ENCODE measurements at places on chromosomes 7 and 10.
A peak's percentile ranks its signal among the peaks of the same experiment; 100 is the strongest.

DNA sequence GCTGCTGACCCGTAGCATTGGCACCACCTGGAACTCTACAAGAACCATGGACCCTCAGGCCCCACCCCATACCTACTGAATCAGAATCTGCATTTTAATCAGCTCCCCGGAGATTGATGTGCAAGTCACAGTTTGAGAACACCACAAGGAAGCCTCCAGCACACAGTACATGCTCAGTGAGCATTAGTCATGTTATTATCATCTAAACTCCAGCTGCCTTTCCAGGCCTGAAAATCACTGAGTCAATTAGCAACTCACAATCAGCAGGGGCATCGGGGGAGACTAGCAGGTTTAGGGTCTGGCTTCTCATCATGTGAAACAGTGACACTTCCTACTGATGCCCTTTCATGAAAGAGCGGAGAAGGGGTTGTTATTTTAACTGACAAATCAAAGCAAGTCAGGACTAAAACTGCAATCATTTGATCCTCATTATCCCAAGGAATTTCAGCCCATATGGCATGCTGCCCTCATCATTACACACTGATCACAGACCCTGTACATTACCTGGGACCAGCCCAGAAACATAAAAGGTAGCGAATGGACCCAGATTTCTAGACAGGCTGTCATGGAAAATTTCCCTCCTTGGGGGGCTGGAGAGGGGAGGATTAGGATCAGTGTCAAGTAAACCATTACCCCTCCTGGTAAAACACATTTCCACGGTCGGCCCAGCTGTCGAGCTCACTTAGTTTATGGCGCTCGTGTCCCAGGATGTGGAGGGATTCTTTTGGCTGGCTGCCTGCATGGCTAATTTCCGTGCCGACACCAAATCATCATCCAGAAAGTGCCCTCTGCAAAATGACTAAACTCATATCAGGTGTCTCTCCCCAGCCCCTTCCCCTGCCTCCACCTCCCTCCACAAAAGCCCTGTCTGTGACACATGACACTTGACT is 122.8 kb downstream of the PRLHR start:
- peak; percentile 85 for DNase-seq

GRCh38 chr7:98969386-98969785 is 91.1 kb downstream of the TRRAP start:
- no peak for DNase-seq

- DNase-seq = peak; percentile 88
These were observed 77.2 kb downstream of the CH25H start for GRCh38 chr10:89129911-89130310.

GRCh38 chr7:132464740-132465139 is 111.5 kb downstream of the PLXNA4 start:
- DNase-seq = no peak

- no peak for DNase-seq
These were observed 15.8 kb upstream of the LYZL2 start for GRCh38 chr10:30645340-30645827.

- no peak for DNase-seq
These were observed 12.3 kb downstream of the KCTD7 start for GRCh38 chr7:66640802-66641525.

DNA sequence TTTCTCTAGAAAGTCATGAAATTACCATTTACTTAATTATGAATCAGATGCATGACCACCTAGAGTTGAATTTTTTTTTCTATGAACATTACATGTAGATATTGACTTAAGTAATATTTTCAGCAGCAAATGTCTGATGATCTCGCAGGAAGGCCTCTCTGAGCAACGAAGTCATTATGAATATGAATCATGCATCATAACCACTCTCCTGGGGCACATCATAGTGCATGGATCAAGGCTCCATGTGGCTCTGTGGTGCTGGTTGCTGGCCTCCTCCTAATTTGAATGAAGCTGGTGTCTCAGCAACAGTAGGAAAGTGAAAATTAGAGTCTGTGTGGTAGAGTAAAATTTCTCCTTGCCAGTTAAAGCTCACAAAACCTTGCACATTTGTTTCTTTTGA is 121.4 kb upstream of the INHBA start:
- peak; percentile 76 for DNase-seq

DNA sequence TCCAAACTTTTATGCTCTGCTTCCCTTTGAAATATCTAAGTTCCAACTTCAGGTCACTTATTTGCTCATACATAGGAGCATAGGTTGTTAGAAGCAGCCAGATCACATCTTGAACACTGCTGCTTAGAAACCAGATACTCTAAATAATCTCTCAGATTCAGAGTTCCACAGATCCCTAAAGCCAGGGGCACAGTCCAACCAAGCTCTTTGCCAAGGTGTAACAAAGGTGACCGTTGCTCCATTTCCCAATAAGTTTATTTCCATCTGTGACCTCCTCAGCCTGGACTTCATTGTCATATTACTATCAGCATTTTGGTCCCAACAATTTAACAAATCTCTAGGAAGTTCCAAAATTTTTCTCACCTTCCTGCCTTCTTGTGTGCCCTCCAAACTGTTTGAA is 52.8 kb downstream of the TRIM24 start:
- DNase-seq = no peak

DNA sequence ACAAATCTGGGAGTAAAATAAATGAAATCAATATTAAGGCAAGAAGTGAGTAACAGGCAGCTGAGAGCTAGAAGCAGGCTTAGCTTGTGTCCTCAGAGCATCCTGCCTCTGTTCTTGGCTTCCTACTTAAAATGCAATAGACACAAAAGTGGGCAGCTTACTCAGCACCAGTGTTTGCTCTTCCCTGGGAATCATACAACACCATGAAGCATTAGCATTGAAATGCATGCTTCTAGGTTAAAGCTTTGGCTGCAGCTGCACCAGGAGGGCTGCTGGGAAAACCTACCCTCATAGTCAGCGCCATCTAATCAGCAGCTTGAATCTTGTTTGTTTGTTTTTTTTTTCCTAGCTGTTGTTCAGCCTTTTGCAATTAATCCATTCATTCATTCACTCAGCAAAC is 104.2 kb upstream of the VWC2 start:
- no peak for DNase-seq

DNA sequence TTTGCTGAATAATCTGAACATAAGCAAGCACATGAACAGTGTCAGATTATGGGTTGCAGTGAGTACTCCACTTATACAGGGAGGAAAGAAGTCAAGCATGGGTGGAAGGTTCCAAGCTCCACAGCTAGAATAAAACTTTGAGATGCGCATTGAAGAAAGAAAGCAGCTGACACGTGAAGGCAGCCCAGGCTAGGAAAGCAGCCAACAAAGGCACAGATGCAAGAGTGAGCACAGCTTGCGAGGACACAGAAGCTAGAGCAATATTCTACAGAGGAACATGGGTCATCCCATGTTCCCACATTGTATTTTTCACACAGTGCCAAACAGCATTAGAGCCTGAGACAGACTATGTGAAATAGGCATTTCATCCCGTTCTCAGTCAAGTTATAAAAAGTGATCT is 194.6 kb upstream of the TBX20 start:
- DNase-seq = no peak

GRCh38 chr7:106050002-106050745 is 61.9 kb downstream of the SYPL1 start:
- peak; percentile 71 for DNase-seq

GRCh38 chr10:11936389-11937152 is 106.0 kb downstream of the UPF2 start:
- DNase-seq = no peak

GRCh38 chr7:33725111-33726025 is 180.0 kb upstream of the BMPER start:
- DNase-seq = no peak

- peak; percentile 50 for DNase-seq
These were observed at the start of gene TMEM243 for GRCh38 chr7:87219545-87220025. TMEM243 (minus strand) TSS chr7:87219732; CDS start chr7:87219503, 229 bp downstream.

DNA sequence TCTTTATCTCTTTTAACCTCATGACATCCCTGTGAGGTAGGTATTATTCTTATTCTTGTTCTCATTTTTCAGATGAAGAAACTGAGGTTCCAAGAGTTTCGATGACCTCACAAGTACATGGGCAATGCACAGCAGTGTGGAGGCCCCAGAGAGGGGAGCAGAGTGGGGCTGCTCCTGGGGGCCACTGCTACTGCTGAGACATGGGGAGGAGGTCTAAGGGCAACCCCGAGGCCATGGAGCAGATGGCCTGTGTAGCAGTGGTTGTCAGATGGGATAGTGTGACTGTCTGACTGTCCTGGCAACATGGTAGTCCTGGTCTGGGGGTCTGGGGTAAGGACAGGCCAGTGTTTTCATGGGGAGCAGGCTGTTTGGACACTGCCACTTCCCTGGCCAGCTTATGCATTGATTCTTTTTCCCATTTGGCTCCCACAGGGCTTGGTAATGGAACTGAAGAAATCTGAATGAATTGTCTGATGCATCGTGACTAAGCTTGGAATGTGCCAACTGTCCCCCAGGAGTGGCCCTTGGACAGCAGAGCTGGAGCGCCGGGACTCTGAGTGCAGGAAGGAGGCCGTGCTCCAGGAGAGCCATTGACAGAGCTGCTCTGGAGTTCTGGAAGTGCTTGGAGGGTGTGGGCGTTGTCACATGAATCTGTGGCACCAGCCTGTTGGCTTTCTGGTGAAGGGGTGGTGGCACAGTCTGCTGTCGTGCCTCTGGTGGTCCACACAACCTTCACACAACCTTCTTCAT is 40.9 kb downstream of the ADRA2A start:
- DNase-seq = no peak

- no peak for DNase-seq
These were observed 46.2 kb downstream of the CALD1 start for GRCh38 chr7:134825666-134826065.

DNA sequence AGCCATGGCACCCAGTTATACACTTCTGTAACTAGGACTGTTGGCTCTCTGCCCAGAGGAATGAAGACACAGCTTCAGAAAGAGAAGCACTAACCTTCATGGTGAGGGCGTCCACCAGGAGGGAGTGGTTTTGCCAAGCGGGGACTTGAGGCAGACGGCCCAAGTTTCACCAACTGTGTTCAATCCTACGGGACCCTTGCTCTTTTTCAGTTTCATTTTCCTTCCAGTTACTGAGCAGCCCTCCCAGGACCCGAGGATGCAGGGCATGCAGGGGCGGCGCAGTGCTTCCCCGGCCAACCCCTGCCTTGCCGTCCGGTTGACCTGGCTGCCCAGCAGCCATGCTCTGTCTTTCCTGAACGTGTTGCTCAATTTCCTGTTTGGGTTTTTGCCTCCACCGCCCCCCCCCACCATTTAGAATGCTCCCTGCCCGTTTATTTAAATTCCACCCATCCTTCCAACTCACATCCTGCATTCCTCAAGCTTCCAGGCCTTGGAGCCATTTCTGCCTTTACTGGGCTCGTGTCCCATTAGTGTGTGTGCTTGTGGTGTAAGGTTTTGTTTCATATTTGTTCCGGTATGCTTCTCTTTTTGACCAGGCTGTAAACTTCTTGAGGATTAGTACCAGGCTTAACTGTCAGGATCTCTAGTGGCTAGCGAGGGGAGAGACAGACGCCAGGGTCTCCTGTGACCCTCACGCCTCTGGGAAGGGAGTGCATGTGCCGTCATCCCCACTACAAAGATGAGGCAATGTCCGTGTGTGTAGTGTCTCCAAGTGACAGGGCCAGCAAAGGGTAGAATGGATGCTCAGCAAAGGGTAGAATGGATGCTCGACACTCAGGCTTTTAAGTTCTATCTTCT is 31.6 kb downstream of the IL15RA start:
- peak; percentile 93 for DNase-seq

DNA sequence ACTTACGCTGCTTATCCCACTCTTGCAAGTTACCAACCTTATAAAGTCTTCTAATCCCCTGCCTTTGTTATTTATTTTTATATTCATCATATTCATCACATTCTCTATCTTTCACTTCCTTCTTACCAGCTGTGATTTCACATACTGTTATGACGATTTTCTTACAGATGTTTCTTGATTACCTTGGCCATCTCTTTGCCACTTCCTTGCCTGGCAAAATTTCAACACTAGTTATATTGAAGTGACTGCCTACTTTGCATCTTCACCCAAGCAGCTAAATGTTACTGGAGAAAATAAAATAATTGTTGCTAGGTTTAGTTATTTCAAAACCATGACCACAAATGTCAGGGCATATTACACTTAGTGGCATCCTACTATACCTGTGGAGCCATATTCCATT is 8.8 kb upstream of the STEAP4 start:
- no peak for DNase-seq

GRCh38 chr7:107503687-107504086 is 33.8 kb downstream of the GPR22 start:
- no peak for DNase-seq

- peak; percentile 97 for DNase-seq
These were observed 306.2 kb downstream of the GPR37 start for GRCh38 chr7:124459101-124460055.

DNA sequence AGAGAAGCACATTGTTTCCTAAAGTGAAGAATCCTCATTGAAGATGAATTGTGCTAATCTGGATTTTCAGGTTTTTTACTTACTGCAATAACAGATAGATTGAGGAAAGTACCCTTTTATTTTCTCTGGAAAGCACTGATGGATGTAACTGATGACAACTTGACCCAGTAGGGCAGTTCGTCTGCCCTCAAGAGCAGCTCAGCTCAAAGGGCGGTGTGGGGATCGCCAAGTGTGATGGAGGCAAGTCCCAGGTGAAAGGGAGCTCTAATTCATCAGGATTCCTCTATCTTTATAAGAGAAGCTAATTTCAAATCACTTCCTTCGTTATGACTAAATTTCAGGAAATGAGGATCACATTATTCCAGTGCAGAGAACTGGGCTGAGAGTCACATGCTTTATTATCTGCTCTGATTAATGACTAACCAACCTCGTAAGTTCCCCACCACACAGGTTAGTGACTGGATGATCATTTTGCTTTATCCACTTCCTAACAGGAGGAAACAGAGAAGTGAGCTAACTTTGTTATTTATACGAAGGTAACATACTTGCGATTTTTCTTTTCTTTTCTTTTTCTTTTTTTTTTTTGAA is 98.8 kb downstream of the PFKFB3 start:
- no peak for DNase-seq

- DNase-seq = no peak
These were observed 200.9 kb downstream of the MBL2 start for GRCh38 chr10:52571516-52572182.

DNA sequence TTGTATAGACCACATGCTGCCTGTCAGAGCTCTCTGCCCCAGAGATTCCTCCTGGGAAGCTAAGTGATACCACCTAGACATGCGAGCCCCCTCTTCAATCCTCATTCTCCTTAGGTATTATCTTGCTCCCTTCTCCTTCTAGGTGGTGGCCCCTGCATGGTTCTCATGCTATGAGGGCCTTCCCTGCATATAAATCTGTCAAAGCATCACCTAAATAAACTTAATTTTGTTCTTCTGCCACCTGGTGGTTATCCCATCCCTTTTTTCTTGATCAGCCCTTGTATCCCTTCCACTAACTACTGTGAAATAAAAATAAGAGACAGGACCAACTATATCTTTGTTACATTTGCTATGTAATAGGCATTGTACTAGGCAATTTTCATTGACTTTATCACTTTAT is 242.1 kb downstream of the CDC14C start:
- no peak for DNase-seq

- peak; percentile 94 for DNase-seq
These were observed 57.0 kb downstream of the YKT6 start for GRCh38 chr7:44257618-44258422.

DNA sequence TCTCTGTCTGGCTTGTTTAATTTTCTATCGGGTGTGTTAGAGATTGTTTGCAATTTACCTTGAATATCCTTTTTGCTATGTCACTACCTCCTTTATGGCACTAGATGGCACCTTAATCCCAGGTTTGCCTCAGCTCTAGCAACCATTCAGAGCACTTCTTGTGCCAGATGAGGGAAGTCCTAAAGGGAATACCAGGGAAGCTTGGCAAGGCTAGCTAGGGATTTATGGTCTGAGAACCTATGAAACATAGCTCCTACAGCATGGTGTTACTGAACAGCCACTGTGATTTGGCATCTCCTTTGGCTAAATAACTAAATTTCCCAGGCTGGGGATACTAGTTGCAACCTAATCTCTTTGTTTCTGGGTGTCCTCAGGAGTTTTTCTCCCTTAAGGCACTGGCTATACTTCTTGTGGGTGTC is 69.0 kb upstream of the VOPP1 start:
- DNase-seq = peak; percentile 77
